ENCODE measurements at places on chromosomes 3 and 15.

- H3K4me3 ChIP-seq = peak overlapping the region; percentile 28
- no peaks in the 10 kb centered on the region for H3K27me3 ChIP-seq
- no peaks in the 10 kb centered on the region for H3K36me3 ChIP-seq
- peaks cover 27% of the 10 kb centered on the region for H3K4me1 ChIP-seq
Measured at GRCh38 chr3:146308682-146309081, 57.8 kb upstream of the PLSCR4 start.

- H3K27me3 ChIP-seq = peaks cover 71% of the 10 kb centered on the region
- H3K4me1 ChIP-seq = no peaks in the 10 kb centered on the region
- no peaks in the 10 kb centered on the region for H3K36me3 ChIP-seq
- no peak overlapping the region for H3K4me3 ChIP-seq
Measured at GRCh38 chr3:79247725-79248043, 520.1 kb downstream of the ROBO1 start.

DNA sequence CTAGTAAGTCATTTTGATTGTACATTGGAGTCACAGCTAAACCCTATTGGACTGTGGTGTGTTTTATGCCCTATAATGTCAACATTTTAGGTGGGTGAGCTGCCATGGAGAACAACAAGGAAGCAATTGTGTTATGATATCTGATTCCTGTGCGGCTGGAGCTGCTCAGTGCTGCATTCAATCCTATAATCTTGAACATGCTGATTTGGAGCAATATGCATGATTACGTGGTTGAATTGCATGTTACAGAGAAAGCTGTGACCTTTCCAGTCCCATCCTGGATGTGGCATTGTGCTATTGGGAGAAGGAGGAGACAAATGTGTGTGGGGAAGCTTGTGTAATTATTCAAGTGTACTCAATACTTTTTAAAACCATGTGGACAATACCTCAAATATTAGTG lies 20.1 kb upstream of the C3orf49 start:
- H3K4me1 ChIP-seq = no peaks in the 10 kb centered on the region
- no peaks in the 10 kb centered on the region for H3K36me3 ChIP-seq
- no peak overlapping the region for H3K4me3 ChIP-seq
- DNase-seq = no peak

- no peak overlapping the region for H3K27ac ChIP-seq
- no peak for DNase-seq
- H3K36me3 ChIP-seq = no peaks in the 10 kb centered on the region
- H3K4me3 ChIP-seq = no peak overlapping the region
- H3K27me3 ChIP-seq = no peaks in the 10 kb centered on the region
- H3K4me1 ChIP-seq = no peaks in the 10 kb centered on the region
Measured at GRCh38 chr3:115635406-115635805, 12.1 kb downstream of the GAP43 start.

DNA sequence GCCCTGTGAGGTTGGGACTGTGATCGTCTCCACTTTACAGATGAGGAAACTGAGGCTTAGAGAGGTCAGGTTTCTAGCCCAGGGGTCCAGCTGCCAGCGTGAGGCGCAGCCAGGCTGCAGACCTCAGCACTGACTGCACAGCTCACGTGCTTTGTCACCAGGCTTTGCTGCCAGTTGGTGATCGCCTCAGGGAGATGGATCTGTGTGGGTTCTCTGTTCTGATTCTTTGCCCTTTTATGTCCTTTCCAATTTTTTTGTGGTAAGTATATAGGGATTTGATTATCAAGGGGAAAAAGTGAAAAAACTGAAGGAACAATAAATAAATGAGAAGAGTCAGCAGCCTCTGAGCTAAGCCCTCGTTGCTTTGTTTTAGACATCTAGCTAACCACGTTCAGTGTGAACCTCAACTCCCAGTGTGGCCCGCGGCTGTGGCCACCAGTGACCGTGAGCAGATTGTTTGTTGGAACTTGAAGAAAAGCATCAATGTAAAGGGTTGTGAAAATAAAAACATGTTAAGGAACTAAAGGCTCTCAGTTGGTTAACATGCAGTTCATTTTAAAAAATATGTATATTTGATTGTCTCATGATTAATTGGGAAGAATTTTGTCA lies 117.6 kb downstream of the PDE8A start:
- H3K27me3 ChIP-seq = no peaks in the 10 kb centered on the region
- H3K4me1 ChIP-seq = peaks cover 19% of the 10 kb centered on the region
- H3K4me3 ChIP-seq = no peak overlapping the region
- peaks cover 9% of the 10 kb centered on the region for H3K36me3 ChIP-seq
- no peak for DNase-seq
- H3K27ac ChIP-seq = no peak overlapping the region

DNA sequence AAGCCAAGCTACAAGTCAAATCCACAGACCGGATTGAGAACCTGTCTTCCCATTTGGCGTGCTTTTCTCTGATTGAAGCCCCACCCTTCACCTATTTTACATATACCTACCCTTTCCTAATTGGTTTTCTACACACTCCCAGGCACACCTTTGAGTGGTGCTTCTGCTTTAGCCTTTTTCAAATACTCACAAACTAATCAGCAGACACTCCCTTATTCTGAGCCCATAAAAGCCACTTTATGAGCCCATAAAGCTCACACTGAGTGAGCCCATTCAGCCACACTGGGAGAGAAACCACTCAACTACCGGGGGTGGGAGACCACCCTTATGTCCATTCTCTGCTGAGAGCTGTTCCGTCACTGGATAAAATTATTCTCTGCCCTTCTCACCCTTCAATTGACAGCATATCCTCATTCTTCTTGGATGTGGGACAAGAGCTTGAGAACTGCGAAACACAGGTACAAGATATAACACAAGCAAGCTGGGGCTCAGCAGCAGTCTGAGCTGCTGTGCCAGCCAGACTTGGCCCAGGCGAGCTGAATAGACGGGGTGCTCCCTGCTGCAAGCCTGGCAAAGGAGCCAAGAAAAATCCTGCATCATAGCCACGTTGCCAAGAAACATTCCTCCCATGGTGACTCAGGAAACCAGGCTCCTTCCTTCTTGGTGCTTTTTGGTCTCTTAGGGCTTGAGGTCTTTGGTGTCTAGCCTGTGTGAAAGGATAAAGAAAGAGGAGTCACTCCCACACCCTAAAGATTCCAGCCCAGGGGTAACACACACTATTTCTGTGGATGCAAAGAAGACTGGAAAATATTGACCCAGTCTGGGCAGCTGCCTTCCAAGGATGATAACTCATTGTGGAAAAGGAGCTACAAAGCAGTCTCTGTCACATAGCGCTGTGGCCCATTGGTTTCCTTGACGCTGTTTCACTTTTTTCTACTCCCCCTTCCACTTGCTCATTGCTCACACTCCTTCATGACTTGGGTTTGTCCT lies 609.7 kb downstream of the MCTP2 start:
- H3K36me3 ChIP-seq = no peaks in the 10 kb centered on the region
- H3K27ac ChIP-seq = no peak overlapping the region
- DNase-seq = peak; percentile 56
- no peak overlapping the region for H3K4me3 ChIP-seq
- no peaks in the 10 kb centered on the region for H3K27me3 ChIP-seq

GRCh38 chr15:68203956-68204355 lies 1.2 kb downstream of the CALML4 start:
- no peak for DNase-seq
- H3K27ac ChIP-seq = no peak overlapping the region
- no peaks in the 10 kb centered on the region for H3K4me1 ChIP-seq
- no peak overlapping the region for H3K4me3 ChIP-seq
- H3K27me3 ChIP-seq = no peaks in the 10 kb centered on the region
- H3K36me3 ChIP-seq = peaks cover 20% of the 10 kb centered on the region

DNA sequence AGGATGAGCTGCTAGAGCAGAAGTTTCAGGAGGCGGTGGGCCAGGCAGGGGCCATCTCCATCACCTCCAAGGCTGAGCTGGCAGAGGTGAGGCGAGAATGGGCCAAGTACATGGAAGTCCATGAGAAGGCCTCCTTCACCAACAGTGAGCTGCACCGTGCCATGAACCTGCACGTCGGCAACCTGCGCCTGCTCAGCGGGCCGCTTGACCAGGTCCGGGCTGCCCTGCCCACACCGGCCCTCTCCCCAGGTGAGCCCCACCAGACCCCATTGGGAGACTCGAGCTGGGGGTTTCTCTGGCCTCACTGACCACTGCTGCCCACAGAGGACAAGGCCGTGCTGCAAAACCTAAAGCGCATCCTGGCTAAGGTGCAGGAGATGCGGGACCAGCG lies 28.0 kb downstream of the PTPN23 start:
- no peak for DNase-seq
- H3K27ac ChIP-seq = no peak overlapping the region
- H3K36me3 ChIP-seq = peaks cover 55% of the 10 kb centered on the region

- H3K27ac ChIP-seq = no peak overlapping the region
- no peak overlapping the region for H3K4me3 ChIP-seq
Measured at GRCh38 chr15:78772738-78773137, 38.5 kb downstream of the ADAMTS7 start.

DNA sequence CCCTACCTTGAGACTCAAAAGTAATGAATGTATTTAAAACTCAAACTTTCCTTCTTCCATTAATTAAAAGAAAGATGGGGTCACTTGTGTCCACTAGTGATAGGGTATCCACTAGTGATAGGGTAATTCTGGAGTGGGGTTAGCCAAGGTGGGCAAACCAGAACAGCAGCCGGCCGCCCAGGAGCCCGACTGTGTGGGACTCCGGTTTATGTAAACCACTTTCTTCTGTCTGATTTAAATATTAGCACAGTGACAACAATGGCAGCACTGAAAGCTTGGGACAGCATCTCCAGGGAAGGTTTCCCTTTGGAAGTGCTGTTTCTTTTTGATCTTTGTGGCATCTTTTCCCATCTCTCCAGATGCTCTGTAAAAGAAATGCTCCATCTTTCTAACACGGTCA lies 722 bp downstream of the MYZAP start:
- H3K27me3 ChIP-seq = no peaks in the 10 kb centered on the region
- DNase-seq = no peak
- peak overlapping the region; percentile 68 for H3K4me3 ChIP-seq
- peaks cover 25% of the 10 kb centered on the region for H3K4me1 ChIP-seq
- no peak overlapping the region for H3K27ac ChIP-seq

DNA sequence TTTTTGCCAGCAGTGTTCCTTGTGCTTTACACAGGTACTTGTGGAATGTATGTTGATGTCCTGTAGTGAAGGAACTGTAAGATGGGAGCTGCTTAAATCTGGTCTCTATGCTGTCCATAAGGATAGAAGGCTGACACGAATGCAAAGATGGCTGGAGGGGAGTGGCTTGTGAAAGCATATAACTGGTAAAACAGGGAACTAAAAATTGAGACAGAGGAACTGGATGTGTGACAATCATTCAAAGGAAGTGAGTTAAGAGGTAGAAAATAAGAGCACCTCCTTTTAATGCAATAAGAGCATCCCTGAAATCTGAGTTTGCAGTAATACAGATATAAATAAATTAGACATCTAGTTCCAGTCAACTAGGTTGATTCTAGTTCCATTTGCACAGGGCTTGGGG lies 35.2 kb downstream of the RNF13 start:
- H3K4me3 ChIP-seq = no peak overlapping the region
- no peaks in the 10 kb centered on the region for H3K27me3 ChIP-seq
- no peak for DNase-seq
- H3K36me3 ChIP-seq = peaks cover 41% of the 10 kb centered on the region

DNA sequence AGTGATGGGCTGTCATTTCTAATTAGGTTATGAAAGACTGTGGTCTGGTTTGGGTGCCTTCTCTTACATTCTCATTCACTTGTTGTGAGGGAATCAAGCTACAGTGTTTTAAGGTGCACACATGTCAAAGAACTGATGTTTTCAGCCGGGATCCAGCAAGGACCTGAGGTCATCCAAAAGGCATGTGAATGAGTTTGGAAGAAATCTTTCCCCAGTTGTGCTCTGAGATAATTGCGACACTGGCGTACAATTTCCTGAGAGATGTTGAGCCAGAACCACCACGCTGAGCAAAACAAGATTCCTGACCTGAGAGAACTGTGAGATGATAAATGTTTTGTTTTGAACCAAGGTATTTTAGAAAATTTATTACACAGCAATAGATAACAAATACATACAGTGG lies 295.3 kb upstream of the SLITRK3 start:
- no peaks in the 10 kb centered on the region for H3K27me3 ChIP-seq
- no peaks in the 10 kb centered on the region for H3K36me3 ChIP-seq
- peaks cover 6% of the 10 kb centered on the region for H3K4me1 ChIP-seq
- H3K4me3 ChIP-seq = no peak overlapping the region

GRCh38 chr3:194054961-194055360 lies 81.0 kb upstream of the HES1 start:
- H3K27ac ChIP-seq = no peak overlapping the region
- H3K36me3 ChIP-seq = no peaks in the 10 kb centered on the region
- no peak for DNase-seq
- no peaks in the 10 kb centered on the region for H3K27me3 ChIP-seq
- H3K4me1 ChIP-seq = no peaks in the 10 kb centered on the region
- H3K4me3 ChIP-seq = no peak overlapping the region

DNA sequence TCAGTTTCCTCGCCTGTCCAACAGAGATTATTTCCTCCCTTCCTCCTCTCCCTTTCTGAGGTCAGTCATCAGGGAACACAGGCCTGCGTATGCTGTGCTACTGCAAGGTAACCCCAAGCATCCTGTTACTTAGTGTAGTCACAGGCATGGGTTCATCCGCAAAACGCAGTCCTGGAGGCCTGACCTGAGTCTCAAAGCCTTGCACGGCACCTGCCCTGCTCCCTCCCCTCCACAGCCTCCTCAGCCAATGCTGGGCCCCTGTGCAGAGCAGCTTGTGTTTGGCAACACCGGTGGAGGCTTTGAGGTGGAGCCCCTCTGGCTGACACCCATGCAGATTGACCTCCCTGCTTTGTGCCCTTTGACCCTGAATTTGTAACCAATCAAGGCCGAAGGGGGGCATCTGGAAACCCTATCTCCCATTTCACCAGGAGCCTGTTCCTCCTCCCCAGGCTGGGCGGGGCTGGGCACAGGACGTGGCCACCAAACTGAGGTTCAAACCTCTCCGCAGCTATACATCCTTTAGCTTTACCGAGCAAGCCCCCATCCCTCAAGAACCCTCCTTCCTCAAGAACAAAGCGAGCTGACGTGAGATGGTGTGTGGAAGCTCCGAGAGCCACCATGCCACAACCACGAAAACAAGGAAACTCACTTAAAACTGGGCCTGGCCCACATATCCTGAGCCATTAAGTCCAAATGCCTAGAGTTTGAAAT lies 21.5 kb downstream of the TKT start:
- H3K36me3 ChIP-seq = peaks cover 86% of the 10 kb centered on the region
- peaks cover 23% of the 10 kb centered on the region for H3K4me1 ChIP-seq
- no peak overlapping the region for H3K27ac ChIP-seq
- no peak overlapping the region for H3K4me3 ChIP-seq
- H3K27me3 ChIP-seq = no peaks in the 10 kb centered on the region

- no peak overlapping the region for H3K27ac ChIP-seq
- H3K4me1 ChIP-seq = peaks cover 10% of the 10 kb centered on the region
- H3K4me3 ChIP-seq = peak overlapping the region; percentile 80
- no peak for DNase-seq
Measured at GRCh38 chr3:15063238-15063637, 1.9 kb downstream of the MRPS25 start.
